ENCODE measurements at places on chromosomes 5 and 9.

- no peak for DNase-seq
These were observed 109.9 kb upstream of the EMB start for GRCh38 chr5:50550993-50551392.

DNA sequence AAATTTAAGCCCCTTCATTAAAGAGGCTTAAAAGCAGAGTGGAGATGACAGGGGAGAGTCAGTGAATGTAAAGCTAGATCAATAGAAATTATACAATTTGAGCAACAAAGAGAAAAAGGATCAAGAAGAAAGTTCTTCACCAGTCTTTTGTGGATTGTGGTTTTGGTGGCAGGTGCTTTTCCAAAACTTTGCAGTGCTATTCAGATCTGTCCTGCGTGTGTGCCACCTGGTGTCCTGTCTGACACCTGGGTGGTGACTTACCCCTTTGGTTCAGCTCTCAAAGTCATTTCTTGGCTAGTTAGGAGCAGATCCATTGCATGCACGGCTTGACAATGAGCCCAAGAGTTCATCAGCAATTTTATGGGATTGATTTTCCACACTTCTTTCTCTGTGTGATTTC, 69.4 kb downstream of the SREK1 start:
- DNase-seq = no peak

GRCh38 chr9:447230-448025, 232.8 kb downstream of the DOCK8 start:
- DNase-seq = peak; percentile 77

DNA sequence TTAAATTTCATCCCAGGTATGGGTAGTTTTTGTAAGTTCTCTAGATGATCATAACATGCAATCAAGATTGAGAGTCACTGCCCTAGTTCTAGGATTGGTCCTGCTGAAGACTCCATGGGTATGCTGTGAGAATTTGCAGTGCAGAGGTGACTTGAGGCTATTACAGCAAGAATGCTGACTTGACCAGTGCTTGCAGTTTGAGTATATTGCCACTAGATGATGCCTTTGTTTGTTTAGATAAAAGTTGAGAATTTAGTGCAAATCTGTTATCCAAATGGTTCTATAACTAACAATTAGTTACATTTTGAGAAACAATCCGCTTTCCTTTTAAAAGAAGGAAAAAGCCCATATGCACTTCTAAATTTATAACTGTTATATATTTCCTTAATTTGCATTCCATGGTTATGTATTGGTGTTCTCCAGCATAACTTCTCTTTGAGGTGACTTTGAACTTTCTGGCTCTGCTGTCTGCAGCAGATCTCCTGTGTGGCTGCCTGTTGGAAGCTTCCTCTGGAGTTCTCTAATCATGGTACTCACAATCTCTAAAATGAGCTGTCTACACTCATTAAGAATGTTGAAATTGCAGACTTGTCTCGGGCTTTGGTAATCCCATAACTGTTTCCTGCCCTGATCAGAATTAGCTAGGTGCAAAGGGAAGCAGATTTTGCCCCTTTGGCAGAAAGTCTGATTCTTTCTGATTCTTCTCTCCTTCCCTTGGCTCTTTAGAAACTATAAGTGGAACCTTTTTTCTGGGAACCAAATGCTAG, 24.9 kb downstream of the MELK start:
- DNase-seq = peak; percentile 79

DNA sequence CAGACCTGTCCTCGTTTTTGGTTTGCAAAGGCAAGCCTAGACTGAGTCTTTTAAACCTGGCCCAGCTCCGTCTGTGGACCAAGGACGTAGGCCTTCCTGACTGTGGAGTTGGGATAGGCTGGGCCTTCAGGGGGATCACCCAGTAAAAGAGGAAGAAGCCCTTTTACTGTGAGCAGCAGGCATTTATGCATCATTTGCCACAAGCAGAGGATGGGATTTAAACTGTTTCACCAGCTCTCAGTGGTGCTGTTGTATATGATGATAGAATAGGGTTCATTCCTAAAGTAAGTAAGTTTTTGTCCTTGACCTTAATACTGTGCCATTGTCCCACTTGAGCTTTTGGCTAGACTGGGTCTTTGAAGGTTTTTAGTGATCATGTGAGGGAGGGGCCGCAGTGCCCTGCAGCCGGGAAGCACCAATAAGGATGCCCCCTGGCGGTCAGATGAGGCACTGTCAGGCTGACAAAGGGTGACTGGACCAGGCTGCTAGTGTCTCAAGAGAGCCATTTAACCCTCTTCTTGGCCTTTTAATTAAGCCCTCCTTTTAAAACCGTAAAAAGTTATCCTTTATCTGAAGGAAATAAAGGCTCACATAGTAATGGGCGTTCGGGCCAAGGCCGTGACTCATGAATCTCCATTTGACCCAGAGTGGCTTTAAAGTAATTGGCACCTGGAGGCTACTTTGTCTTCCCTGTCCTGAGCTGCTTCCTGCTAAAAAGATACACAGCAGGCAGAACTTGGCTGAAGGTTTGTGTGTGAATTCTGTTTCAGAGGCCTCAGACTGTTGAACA, 74.0 kb downstream of the UBAP1 start:
- DNase-seq = peak; percentile 46

DNA sequence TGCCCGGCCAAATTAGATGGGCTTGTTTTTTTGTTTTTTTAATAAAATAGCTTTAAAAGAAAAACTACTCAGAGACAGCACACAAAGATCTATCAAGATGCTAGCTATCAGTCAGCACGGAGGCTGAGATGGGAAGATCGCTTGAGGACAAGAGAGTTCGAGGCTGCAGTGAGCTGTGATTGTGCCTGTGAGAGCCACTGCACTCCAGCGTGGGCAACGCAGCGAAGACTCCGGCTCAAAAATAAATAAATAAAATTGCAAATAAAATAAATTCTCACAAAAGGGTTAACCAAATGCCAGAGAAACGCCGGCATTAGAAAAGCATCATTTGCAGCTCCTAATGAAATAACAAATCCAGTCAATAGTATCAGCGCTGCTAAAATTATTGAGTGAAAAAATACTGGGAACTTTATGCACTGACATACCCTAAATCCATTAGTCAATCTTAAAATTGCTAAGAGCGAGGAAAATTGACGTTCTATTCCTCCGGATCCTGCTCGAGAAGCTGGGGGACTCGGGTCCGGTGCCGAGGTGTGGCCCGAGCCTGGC, 681 bp downstream of the CPLANE1 start:
- DNase-seq = peak; percentile 28

- DNase-seq = peak; percentile 43
These were observed 97.7 kb downstream of the IQGAP2 start for GRCh38 chr5:76500633-76501393.

GRCh38 chr5:100647461-100648230, 112.5 kb downstream of the FAM174A start:
- DNase-seq = peak; percentile 28

DNA sequence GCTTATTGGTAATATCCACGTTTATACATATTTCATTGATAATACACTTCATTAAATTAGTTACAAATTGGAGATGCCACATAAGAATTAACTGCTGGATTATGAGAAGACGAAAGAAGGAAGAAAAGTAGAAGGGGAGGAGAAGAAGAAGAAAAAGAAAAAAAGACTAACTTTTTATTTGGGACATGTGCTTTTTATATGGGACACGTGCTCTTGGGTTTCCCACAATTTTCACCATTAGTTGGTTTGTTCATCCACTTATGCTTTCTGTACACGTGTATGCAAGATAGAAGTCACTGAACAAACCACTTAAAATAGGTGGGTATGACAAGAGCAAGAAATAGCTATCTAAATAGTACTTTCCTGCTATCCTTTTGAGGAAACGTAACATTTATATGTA, 98.6 kb downstream of the MRPS30 start:
- no peak for DNase-seq

DNA sequence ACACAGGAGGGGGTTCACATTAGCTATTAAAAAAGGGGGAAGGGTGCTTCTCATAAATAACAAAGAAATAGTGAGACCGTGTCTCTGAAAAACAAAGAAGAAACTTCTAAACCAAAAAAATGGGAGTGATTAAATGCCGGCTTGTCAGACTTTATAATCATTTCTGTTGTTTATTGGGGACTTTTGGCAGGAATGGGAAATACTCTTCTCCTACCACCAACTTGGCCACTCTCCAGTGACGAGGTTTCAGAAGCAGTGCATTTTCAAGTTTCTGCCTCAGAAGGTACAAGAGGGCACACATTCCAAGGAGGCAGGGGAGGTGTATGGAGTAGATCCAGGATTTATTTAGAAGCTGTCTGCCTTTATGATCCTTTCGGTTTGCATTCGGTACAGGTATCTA, 46.2 kb downstream of the LIX1 start:
- DNase-seq = peak; percentile 6

DNA sequence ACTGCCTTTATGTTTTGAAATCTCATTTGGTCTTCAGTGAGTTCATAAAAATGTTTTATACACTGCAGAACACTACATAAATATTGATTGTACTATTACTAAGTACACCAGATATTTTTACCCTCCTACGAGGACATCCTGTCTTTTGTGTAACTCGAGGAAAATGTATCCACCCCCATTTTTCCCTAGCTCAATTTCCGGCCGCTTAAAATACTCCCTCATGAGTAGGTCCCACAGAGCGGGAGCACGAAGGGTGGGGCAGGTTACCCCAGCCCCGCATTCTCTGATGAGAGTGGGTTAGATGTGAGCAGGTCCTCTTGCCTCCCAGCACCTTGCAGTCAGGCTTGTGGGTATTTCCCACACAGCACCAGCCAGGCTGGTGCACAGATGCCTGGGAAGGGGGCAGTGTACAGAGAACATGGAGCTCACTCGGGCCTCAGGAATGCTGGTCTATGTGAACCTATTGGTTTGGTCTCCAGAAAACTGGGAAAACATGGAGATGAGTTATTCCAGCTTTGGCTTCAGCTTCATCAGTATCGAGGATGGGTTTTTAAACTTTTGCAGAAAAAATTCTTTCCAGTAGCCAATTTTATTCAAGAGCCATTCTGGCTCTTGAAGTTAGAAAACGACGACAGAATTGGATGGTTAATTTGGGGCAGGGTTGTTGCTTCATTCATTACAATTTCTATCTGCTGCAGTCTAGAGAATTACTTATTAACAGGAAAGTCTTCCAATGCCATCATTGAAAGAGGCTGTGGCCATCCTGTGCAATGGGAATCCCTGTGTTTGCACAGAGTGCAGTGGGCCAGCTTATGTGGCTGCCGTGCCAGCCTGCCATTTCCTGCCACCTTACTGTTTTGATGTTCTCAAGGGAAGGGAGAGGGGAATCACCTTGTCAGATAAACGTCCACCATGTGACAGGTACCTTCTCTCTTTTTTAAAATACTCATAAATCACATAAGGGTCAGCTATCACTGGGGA, 73.2 kb downstream of the WDR41 start:
- DNase-seq = peak; percentile 21

GRCh38 chr5:123502120-123502519, 9.9 kb upstream of the CSNK1G3 start:
- DNase-seq = no peak

DNA sequence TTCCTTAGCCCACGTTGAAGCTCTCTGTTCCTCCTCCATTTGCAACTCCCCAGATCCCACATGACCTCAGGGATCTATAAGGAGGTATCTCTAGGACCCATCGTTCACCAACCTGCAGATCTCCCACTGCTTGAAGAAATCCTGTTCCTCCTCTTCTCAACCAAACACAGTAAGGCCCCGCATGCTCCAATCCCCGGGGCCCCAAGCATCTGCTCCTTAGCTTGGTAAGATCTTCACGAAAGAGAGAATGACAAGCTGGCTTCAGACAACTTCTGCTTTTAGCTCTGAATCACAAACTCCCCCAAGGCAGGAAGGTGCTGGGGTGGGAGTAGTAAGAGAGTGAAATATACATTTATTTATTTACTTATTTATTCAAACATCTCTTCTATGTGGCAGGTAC, 33.0 kb upstream of the ARHGAP26 start:
- no peak for DNase-seq

- DNase-seq = peak; percentile 23
These were observed 531.1 kb downstream of the RASEF start for GRCh38 chr9:82531795-82532194.

DNA sequence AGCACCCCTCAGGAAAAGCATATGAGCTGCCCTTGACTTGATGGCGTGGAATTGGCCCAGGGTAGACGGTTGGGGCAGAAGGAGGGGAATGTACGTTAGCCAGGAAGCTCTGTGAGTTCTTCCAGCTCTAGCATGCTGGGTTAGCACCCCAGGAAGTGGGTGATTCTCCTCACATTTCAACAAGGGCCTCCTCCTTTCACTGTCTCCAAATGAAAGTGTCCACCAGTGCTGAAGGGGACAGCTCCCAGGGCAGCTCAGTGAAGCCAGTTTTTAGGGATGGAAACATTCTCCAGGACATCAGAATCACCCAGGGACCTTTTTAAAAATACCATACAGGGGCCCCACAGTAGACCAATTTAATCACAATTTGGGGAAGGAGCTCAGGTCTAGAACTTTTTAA, 17.2 kb upstream of the AFAP1L1 start:
- DNase-seq = no peak

GRCh38 chr9:98978231-98978681, 34.5 kb downstream of the COL15A1 start:
- DNase-seq = no peak

- no peak for DNase-seq
These were observed 51.3 kb downstream of the SLC46A2 start for GRCh38 chr9:112839331-112839730.

GRCh38 chr5:102971676-102972293, 148.2 kb downstream of the GIN1 start:
- peak; percentile 61 for DNase-seq

Data from iris pigment epithelial cell (primary cell).